Suppressor macrophage (primary cell): ENCODE measurements at places on chromosomes 5 and 9.

DNA sequence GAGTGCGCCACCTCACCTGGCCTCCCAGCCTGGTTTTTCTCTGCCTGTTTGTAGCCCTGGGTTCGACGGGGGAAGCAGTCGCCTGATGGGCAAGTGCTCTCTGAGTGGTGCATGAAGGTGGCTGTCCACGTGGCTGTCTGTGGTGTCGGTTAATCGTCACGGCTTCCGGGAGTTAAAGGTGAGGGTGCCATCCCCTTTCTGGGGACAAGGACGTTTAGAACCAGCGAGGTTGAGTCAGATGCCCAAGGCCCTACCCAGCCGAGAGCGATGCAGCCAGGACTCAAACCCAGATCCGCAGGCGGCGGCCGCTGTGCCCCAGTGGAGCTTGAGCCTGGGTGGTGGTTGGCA is 47.7 kb downstream of the RXRA start:
- no peak for DNase-seq

DNA sequence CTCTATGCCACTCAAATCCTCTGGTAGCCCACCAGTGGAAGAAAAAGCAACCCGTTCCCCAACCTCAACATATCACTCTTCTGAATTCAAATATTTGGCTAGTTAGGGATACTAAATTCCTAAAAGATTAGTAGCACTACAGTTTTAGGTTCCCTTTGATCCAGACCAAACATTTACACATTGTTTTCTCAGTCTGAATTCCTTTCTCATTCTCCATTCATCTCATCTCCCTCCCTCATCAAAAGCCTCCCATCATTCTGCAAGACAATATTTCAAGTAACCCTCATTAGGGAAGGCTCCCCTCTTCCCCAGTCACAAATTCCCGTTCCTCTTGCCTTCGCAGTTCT is 26.3 kb downstream of the ADAM19 start:
- DNase-seq: no peak

GRCh38 chr9:10250219-10250618 is 362.6 kb downstream of the PTPRD start:
- no peak for DNase-seq

GRCh38 chr5:137360607-137361006 is 138.5 kb downstream of the SPOCK1 start:
- peak; percentile 13 for DNase-seq

GRCh38 chr5:1722877-1723276 is 76.8 kb downstream of the MRPL36 start:
- no peak for DNase-seq

- no peak for DNase-seq
Measured at GRCh38 chr9:106947106-106947900, 84.3 kb downstream of the ZNF462 start.

DNA sequence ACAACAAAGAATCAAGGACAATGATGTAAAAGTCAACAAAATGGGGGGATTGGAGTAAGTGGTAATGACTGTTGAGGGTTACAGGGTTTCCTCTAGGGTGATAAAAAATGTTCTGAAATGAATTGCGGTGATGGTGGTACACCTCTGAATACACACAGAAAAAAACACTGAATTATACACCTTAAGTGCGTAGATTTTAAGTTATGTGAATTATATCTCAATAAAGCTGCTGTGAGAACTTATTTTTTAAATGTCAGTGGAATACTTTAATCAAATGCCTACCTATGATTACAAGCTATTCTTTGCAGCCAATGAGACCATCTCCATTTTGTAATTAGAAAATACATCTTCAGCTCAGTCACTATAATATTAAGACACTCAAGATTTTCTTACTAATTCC is 53.5 kb downstream of the ZNF608 start:
- no peak for DNase-seq

- DNase-seq: no peak
Measured at GRCh38 chr5:149053072-149053695, 9.7 kb downstream of the SH3TC2 start.

GRCh38 chr9:79693750-79694149 is 122.0 kb downstream of the TLE4 start:
- DNase-seq: no peak

DNA sequence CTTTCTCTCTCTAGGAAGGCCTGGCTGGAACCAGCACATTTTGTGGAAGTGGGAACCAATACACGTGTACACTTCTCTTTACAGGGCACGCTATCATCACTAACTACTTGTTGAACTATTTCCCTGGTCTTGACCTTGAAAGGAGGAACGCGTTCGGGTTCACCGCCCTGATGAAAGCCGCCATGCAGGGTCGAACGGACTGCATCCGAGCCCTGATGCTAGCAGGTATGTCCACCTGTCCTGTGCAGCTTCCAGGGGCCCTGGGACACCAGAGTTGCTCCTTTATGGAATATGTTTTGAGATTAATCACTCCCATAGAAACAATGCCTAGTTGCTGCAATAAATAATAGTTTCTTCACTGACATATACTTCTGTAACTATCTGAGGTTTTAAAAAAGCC is 74.1 kb downstream of the ANKRD33B start:
- peak; percentile 48 for DNase-seq
